Placental pericyte (primary cell): ENCODE measurements at places on chromosomes 3 and 15. TPM values are rescaled to one million over a fixed set of nuclear protein-coding genes. Genes with fewer than 3 reads are reported as not detected.

The SEMA3G gene
- under 0.01 TPM in 2 replicates for total RNA-seq

The PLIN1 gene
- total RNA-seq = not detected in 2 replicates

The SPCS1 gene
- 70.2 and 75.5 TPM in 2 replicates for total RNA-seq

The GHSR gene
- not detected in 2 replicates for total RNA-seq

The ALCAM gene
- total RNA-seq = 39.4 and 171 TPM in 2 replicates

The SLC28A1 gene
- not detected in 2 replicates for total RNA-seq

The FES gene
- total RNA-seq = 8.3 and 8.8 TPM in 2 replicates

The MAP6D1 gene
- 1.8 and 2.0 TPM in 2 replicates for total RNA-seq

The CCR1 gene
- total RNA-seq = 0.86 TPM in 1 of 2 replicates, not detected in the other

The STT3B gene
- 197 and 238 TPM in 2 replicates for total RNA-seq

The CCR3 gene
- not detected in 2 replicates for total RNA-seq

The HRG gene
- not detected in 2 replicates for total RNA-seq

The SOX14 gene
- total RNA-seq = not detected in 2 replicates

The SCG3 gene
- total RNA-seq = not detected in 2 replicates

The APEH gene
- total RNA-seq = 102 and 155 TPM in 2 replicates

The RBP2 gene
- not detected in 2 replicates for total RNA-seq

The KNG1 gene
- total RNA-seq = not detected in 2 replicates

The STAC gene
- 0.14 and 0.44 TPM in 2 replicates for total RNA-seq

The ZIC4 gene
- not detected in 2 replicates for total RNA-seq

The SH3GL3 gene
- 0.22 TPM in 1 of 2 replicates, not detected in the other for total RNA-seq

The PRR20G gene
- not detected in 2 replicates for total RNA-seq

The SLC6A1 gene
- total RNA-seq = not detected in 2 replicates

The AADACL2 gene
- total RNA-seq = not detected in 2 replicates

The GOLGA6B gene
- not detected in 2 replicates for total RNA-seq

The ROBO1 gene
- total RNA-seq = 46.5 and 141 TPM in 2 replicates

The ZDHHC23 gene
- 0.72 and 1.1 TPM in 2 replicates for total RNA-seq

The A4GNT gene
- not detected in 2 replicates for total RNA-seq

The SEMA6D gene
- 25.8 and 28.2 TPM in 2 replicates for total RNA-seq

The TGM5 gene
- not detected in 2 replicates for total RNA-seq

The THSD4 gene
- total RNA-seq = 19.0 and 102 TPM in 2 replicates

The IL17RD gene
- total RNA-seq = 0.44 and 0.72 TPM in 2 replicates

The C3orf49 gene
- total RNA-seq = not detected in 2 replicates

The ZFAND6 gene
- total RNA-seq = 77.5 and 112 TPM in 2 replicates

The CHRM5 gene
- under 0.01 TPM in 1 of 2 replicates, not detected in the other for total RNA-seq

The SUSD5 gene
- total RNA-seq = 0.66 and 1.9 TPM in 2 replicates

The CX3CR1 gene
- not detected in 2 replicates for total RNA-seq

The LDHAL6B gene
- total RNA-seq = not detected in 2 replicates

The BOC gene
- 3.1 and 4.9 TPM in 2 replicates for total RNA-seq

The RYR3 gene
- under 0.01 TPM in 1 of 2 replicates, not detected in the other for total RNA-seq
